T-helper 2 cell (primary cell): ENCODE measurements at places on chromosomes 6 and 20.

- DNase-seq, result no peak
These were observed 2.2 kb upstream of the CCM2L start for GRCh38 chr20:32007787-32008616.

- no peak for DNase-seq
These were observed 153.6 kb downstream of the VEGFA start for GRCh38 chr6:43923376-43924221.

DNA sequence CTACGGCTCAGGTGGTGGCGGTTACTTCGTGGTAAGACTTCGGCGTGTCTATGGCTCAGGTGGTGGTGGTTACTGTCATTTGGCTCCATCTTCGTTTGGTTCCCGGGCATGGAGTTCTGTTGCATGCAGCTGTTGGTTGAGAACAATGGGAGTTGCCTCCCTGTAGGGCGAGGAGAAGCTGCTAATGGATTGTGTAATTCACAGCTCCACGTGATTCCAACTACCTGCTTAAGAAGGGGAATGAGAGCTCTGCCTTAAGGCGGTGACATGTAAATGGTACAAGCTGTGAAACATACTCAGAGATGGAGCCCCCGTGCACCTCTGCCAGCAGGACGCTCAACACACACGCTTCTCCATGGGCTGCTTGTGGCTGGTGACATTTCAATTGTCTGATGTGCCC lies 12.4 kb upstream of the DACT2 start:
- no peak for DNase-seq

DNA sequence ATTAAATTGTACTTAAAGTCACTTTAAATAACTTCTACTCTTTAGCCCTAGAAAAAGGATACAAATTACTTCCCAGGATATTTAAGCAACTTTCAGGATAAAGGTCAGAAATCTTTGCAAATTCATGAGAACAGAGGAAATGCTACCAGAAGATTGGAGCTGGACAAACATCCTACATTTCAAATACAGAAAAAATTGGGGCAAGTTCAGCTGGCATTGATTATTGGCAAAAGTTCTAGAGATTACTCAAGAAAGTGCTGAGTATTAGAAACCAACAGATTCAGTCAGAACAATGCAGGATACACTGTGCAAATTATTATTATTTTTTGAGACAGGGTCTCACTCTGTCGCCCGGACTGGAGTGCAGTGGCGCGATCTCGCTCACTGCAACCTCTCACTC lies 6.0 kb downstream of the SLC22A23 start:
- DNase-seq, result no peak

DNA sequence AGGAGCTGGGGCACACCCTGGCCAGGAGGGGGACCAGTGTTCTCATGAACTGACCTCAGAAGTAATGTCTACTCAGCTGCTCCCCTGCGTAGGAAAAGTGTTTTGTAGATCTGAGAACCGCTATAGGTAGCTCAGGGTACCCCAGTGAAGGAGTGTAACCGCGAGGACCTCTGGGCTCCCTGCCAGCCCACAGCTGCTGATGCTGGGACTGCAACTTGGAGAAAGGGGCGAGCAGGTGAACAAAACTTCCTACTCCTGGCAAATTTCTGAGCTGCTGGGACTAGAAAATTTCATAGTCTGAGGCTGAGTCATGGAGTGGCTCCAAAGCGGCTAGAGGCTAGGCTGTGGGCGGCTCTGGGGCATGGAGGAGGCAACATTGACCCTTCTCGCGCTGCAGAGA lies 51.9 kb downstream of the PYGB start:
- DNase-seq, result no peak

DNA sequence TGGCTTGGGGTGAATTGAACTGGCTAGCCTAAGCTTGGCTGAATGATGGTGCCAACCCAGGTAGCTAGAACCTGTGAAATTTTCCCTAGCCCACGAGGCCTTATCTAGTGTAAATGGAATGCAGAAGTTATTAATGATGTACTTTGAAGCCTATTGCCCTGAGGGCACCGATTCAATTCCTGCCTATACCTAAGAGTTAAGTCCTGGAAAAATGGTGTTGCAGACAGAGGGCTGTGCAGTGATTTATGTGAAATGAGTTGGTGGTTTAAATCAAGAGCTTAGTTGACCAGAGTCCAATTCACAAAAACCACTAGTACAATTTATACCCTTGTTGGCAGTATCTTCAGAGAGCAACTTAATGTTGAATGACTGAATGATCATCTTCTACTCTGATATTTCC lies 373.8 kb upstream of the JAG1 start:
- DNase-seq, result no peak

DNA sequence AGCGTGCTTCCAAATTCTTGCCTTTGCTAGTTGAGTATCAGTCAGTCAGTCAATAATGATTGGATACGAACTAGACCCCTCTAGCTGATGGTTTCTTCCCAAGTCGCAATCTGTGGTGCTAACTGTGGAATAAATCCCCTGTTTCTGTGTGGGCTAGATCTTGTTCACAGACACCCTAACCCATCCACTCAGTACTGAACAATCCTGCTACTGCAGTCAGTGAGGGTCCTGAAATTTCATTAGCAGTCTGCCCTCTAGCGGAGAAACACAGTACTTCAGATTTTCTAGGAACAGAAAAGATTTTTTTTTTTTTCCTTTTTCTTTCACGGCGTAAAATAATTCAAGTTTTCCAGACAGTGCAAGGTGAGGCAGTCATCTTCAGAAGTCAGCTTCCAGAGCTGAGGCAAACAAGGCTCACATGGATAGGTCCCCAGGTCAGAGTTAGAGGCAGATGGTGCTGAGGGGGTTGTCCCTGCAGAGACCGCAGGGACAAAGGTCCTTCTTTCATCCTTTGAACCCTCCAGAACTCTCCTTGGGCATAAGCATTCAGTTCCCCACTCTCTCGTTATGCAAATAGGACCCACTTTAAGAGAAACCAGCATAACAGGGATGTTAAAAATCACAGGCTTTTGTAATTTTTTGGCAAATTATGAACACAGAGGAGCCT lies 119.6 kb downstream of the SCML4 start:
- DNase-seq, result peak; percentile 17

DNA sequence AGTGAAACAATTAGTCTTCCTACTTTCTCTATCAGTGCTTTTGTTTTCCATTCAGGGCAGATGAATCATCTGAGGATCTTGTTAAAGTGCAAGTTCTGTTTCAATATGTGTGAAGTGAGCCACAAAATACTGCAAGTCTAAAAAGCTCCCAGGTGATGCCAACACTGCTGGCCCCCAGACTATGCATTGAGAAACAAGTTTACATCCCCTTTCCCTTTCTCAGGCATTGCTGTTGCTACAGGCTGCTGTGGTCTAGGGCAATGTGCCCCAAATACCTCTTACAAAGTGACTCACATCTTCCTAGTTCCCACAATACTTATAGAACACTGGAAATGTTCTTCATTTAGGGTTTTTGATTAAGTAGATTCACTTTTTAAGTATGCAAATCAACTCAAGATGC lies 31.8 kb downstream of the ABRACL start:
- DNase-seq, result no peak

- no peak for DNase-seq
These were observed 488.5 kb upstream of the BTBD3 start for GRCh38 chr20:11429168-11429567.

DNA sequence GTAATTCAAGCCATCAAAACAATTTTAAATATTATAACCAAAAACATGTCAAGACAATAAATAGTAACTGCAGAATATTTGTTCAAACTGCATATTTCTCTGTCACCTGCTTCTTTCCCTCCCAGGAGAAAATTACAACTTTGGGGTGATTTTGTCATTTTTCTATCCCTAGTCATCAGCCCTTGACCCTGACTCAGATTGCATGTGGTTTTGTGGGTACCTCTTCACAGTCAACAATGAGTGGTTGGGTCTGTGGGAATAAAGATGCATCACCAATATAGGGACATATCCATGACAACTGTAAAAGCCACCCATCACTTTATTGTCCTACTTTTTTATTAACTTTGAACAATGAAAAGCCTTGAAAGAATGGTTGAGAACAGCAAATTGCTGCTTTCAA lies 7.3 kb downstream of the COL10A1 start:
- DNase-seq, result no peak

DNA sequence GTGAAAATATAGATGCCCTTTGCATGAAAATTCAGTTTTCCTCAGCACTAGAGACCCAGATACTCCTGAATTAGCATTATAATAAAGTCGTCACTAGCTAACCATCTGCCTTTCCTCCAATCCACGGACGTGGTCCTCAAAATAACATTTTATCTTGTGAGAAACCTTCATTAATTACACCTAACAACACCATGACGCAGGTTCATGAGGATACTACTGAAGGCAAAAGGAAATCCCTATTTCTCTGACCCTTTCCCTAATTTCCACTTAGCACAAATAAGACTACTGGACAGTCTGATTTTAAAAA lies 1.3 kb upstream of the PNISR start:
- no peak for DNase-seq

DNA sequence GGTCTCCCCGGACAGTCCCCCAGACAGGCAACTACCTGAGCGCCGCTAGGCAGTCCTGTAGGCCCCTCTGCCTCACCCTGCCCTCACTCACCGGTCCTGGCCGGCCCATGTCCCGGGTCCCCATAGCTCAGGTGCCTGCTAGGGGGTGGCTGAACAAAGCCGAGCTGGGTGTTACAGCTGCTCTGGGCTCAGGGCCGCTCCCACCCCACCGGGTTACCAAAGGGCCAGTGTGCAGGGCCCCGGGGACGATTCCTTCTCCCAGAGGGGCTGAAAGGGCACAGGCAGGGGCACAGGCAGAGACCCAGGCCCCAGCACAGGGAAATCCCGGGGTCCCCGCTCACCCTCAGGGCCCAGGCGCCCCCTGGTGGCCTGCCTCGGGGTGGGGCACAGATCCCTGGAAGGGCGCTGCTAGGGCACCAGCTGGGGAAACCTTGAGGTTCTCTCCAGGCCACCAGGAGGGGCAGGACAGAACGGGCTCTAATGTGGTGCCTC lies 118.4 kb downstream of the GRM4 start:
- DNase-seq, result peak; percentile 37

GRCh38 chr6:106745824-106746582 lies 116.6 kb downstream of the QRSL1 start:
- no peak for DNase-seq

DNA sequence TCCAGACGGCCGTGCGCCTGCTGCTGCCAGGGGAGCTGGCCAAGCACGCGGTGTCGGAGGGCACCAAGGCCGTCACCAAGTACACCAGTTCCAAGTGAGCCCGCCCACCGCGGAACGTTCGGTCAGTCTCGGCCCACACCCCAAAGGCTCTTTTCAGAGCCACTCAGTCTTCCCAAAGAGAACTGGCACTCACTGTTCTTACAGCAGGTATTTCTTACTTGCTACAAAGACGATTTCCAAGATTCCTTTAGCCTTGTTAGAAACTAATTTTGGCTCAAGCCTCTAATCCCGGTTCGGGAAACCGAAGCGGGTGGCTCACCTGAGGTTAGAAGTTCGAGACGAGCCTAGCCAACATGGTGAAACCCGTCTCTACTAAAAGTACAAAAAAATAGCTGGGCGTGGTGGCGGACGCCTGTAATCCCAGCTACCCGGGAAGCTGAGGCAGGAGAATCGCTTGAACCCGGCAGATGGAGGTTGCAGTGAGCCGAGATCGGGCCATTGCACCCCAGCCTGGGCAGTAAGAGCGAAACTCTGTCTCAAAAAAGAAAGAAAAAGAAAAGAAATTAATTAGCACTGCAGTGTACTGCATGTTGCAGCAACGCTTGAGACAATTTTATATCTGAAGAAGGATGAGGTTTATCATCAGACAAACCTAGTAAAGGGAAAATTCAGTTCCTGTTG lies 73.1 kb downstream of the OR2B2 start:
- DNase-seq, result no peak

- DNase-seq, result no peak
These were observed 12.0 kb upstream of the GATA5 start for GRCh38 chr20:62487561-62488354.

- no peak for DNase-seq
These were observed 655.9 kb upstream of the MAN1A1 start for GRCh38 chr6:120005292-120005976.

- DNase-seq, result no peak
These were observed 127.2 kb upstream of the TCF21 start for GRCh38 chr6:133761706-133762105.

GRCh38 chr20:60935971-60936370 lies 316.1 kb upstream of the CDH4 start:
- no peak for DNase-seq

DNA sequence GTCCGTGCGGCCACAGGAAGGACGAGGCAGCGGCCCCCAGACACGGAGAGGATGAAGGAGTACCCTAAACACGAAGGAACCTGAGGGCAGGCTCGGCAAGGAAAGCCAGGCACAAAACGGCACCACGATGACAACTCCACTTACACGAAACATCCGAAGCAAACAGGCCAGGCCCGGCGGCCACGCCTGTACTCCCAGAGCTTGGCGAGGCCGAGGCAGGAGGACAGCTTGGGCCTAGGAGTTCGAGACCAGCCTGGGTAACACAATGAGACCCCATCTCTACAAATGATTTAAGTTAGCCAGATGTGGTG lies 13.4 kb downstream of the KCNQ2 start:
- no peak for DNase-seq
